Effector CD4-positive, alpha-beta T cell (primary cell): ENCODE measurements at places on chromosomes 3 and 15.

DNA sequence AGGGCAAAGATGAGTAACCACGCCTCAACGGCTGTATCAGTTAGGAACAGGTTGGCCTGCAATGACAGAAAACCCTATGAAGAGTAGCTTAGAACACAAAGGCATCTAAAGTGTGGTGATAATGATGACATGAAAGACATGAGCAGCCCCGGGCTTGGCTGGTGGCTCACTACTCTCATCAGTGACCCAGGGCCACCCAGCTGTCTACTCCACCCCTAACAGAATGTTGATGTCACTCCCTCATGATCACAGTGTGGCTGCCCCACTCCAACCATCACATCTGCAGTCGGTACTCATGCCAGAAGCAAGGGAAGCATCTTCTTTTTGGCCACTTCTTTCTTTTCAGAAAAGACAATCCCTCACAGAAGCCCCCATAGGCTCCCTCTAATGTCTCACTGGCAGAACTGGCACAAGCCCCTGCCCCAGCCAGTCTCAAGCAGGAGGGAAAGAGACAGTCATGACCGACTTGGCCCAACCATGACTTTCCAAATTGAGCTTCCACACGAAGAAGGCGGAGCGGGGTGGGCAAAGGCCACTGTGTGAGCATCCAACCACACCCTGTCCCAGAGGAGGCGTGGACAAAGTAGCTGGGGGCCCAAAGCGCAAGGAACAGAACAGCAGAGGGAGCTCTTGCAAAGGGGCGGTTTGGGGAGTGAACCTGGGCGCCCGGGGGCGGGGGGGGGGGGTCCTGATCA lies 72.0 kb upstream of the IQSEC1 start:
- DNase-seq, result no peak

DNA sequence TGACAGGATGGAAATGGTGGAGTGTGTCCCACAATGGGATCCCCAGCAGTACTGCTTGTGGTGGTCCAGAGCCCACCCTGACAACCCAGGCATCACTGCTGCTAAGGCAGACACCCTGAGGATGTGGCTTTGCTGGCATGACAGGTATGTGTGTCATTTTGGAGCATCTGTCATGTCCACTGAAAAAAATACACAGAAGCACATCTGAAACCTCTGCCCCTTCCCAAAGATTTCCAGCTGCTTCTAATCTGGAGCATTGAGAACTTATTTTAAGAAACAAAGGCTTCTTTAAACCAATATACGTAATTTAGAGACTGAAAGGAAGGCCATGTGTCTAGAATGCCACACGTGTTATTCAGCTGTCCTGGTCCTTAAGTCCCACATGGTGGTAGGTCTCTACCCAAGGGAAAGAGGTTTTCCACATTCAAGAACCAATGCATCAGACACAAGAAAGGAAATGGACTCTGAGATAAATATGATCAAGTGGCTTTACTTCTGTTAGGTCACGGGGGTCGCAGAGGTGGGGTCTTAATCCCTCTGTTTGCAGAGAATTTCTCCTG lies 88.3 kb downstream of the PDZRN3 start:
- DNase-seq, result no peak

- no peak for DNase-seq
Observed at GRCh38 chr15:63791228-63791627, 42.5 kb downstream of the HERC1 start.

DNA sequence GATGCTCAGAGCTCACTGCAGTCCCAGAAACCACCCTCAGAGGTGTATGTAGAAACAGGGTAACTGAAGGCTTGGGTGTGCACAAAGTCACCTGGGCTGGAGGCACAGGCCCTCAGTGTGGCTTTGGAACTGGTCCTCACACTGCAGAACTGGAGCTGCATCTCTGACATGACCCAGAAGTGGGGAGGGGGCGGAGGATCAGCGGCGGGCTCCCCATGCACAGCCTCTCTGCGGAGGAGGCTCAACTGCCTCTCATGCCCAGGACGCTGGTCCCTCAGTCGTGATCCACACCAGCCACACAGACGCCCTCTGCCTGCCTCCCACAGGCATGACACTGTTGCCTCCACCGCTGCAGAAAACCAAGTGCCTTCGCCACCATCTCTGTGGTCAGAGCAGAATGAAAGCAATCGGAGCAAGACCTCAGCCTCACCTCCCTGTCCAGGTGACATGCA lies 73.7 kb downstream of the TM2D3 start:
- DNase-seq, result no peak

- DNase-seq, result no peak
Observed at GRCh38 chr3:132783152-132783551, 60.9 kb upstream of the NPHP3 start.

DNA sequence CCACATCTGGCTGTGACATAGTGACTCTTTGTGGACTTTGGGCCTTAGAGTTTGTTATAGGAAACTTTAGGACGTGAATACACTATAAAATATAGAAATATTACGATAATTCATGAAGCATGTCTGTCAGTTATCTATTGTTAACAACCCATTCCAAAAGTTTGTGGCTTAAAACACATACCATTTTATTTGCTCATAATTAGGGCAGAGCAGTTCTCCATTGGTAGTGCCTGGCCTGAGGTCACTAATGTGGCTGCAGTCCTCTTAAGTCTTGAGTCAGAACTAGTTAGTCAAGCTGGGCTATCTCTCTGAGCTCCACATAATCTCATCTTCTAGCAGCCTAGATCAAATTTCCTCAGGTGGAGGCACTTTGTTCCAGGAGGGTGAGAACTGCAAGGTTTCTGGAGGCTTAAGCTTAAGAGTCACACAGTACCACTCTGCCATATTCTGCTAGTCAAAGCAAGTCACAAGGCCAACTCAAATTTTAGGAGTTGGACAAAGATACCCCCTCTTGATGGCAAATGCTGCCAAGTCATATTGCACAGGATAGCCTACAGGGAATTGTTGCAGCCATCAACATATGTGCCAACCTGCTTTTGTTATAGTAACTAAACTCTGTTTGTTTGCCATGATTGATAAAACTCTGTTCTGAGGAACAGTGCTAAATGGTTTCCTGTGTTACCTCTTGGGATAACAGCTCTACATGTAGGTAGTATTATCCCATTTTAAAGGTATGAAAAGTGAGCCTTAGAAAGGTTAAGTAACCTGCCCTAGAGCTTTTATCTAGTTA lies 8.7 kb downstream of the ATXN7 start:
- no peak for DNase-seq

DNA sequence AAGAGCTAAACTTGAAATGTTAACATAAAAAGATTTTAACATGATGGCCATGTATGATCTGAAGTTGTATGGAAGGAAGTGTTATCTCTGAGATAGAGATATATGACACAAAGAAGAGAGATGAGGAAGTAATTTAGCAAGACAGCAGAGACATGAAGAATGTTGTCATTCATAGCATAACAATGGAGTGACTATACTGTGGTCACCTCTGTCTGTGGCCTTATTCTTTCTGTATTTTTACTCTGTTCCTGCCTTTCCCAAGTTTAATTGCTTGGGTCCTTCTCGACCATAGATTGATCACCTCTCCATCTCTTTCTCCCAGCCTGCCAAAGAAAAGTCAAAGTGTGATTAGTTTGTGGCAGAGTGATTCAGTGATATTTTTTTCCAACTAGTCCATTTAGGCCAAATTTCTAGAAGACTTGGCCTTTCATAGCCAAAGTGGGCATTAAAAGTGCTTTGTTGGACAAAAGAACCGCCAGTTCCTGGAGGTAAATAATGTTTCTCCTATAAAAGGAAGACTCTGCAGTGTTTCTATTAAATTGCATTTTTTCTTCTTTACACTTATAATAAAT lies 711.9 kb downstream of the CADM2 start:
- no peak for DNase-seq
